T-helper 2 cell treated with Interferon-gamma antibody and Interleukin-4, amounts not matched to agents 5 μg/mL and 100 μg/mL, for 36 hours (primary cell): ENCODE measurements at places on chromosomes 2 and 18.

DNA sequence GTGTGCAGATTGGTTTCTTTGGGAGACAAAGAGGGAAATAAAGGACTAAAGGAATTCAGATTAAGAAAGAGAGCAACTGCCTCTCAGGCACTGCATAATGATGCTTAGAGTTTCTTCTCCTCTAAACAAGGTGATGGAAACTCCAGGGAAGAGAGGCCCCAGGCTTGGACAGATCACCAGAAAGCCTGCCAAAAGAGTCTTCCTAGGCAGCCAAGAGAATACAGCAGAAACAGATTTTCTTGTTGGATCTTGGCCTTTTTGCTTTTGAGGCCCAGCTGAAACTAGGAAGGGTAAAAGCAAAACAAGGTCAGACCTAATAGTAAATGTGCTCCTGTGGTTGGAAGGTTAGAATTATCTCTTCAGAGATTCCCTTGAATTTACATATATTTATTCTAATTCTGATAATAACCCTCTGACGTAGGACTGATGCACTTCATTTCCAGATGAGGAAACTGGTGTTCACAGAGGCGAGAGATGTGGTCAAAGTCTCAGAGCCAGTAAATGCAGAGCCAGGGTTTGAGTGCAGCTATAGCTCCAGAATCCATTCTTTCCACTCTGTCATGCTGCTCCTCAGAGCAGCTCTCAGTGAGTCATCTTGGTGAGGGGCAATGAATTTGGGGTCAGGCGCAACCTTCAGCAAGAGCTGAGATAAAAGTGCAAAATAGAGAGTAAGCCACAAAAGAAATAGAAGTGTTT, 142.3 kb upstream of the FBXO11 start:
- DNase-seq, result no peak

DNA sequence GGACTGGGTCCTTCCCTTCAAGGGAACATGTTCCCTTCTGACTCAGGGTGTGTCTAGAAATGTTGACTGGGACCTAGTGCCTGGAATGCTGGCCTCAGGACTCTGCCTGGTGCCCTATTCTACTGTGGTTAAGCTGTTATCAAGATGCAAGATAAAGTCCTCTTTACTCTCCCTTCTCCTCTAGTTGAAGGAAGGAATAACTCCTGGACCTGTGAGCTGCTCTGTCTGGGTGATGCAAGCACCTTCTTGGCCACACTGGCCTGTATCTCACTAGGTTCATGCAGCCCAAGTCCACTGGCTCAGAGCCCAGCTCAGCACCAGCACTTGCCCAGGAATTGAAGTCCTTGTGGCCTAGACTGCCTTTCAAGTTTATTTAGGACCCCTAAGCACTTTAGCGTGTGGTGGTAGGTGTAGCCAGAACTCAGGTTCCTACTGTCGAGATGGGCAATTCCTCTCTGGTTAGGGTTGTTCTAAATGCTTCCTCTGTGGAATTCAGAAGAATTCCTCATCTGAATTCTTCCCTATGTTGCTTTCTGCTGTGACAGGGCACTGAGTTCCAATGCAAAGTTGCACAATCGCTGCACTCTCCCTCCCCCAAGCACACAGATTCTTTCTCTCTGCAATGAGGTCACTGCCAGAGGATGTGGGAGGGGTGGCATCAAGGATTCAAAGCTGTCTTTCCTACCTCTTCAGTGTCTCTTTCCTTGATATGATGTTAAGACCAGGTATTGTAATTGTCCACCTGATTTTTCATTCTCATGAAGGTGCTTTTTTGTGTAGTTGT, 54.7 kb downstream of the VWC2L start:
- no peak for DNase-seq

DNA sequence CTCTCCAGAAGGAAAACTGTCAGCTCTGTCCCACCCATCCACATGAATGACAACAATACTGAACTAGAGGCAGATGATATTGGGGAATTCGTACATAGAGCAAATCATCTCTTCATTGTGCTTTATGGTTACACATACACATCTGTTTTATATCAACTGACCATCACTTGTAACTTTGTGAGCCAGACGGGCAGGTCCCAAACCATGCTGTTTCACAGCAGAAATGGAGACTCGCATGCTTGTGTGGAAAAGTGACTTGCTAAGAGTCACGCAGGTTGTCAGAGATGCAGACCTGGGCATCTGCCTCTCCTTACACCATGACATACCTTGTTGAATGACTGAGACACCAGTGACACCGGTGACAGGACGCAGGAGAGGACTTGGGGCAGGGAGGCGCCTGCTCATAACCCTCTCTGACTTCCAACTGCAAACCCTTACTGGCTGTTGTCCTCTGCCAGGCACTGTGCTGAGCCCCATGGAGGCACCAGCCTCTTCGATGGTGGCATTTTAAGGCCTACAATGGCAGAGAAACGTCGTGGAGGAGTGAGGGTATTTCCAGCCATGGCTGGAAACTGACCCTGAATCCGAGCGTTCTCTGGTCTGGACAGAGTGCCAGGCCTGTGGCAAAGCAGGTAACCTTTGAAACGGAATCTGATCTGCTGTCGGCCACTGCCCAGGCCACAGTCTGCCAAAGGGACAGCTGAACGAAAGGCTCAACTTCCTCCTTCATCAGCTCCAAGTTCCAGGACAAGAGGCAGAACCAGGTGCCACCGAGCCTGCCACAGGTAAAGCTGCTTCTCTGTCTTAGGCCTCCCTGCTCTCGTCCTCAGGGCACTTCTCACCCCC, 26.9 kb upstream of the ROCK2 start:
- no peak for DNase-seq

DNA sequence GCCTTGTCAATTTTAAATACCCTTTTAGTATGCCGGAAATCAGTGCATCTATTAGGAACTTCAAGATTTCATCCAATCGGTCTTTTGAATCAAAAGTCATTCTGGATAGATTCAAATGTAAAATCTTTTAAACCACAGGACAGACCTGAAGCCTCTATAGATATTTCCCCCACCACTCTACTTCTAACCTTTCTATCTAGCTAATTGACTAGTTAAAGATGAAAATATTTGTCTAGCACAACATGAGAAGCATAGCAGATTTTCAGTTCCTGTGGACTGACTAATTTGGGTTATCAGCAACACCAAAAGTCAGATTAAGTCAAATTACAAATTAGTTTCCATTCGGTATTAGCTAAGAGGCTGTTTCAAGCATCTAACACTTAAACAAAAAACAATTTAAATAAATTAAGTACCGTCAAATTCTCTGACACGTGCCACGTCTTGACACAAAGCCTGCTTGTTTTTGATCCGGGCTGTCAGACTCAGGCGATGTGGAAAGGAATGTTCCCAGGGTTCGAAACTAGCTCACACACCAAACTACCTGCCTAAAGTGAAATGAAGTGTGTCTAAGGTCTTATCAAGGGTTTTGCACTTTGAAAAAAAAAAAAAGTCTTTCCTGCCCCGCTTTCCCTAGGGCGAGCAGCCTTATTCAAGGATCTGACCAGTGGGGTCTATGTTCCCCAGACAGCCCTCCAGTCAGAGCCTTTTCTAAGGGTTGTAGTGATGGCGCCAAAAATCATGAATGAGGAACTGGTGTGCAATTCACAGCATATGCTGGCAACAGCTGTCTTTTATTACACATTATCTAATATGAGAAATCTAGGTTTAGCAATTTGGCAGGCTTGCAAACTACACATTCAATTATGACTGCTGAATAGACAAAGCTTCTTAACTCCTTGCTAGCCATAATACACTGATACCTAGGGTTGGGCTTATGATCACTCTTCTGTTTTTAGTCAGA, 4.7 kb downstream of the CYTIP start:
- no peak for DNase-seq

GRCh38 chr2:54704688-54705605, 18.5 kb upstream of the EML6 start:
- DNase-seq, result no peak

DNA sequence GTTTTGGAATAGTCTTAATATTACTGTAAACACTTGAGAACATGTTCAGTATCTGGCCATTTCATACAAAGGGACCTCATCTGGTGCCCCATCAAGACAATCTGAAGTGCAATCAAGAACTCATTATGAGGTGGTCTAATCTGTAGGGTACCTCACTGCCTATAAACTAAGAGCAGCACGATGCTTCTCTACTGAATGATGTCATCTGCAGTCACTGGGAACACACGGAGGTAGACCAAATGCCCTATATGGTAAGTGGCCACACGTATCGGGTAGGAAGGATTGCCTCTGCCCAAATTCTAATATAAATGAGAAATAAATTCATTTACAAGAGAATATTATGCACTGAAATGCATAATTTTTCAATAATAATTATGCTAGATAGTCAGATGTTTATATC, 90.4 kb downstream of the SLC8A1 start:
- no peak for DNase-seq

GRCh38 chr2:134011936-134012586, 241.8 kb upstream of the MGAT5 start:
- DNase-seq, result no peak

DNA sequence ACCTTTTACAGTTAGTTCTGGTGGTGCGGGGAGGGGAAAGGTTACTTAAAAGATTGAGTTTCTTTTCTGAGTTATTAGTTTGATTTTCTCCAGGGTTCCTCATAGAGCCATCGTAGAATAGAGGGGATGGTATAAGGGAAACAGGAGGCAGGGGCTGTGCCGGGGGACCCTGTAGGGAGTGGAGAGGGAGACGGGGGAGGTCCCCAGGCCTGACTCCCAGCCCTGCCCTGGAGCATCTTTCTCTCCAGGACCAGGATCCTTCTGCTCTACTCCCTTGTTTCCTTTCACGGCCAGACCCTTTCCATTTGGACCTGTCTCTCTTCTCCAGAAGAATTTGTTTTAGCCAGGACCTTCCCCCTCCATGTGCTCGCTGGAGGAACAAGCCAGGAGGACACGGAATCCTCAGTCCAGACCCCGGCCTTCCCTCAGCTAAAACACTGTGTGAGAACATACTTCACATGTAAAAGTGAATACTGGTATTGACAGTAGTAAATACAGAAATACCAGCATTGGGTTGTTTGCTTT, 35.4 kb downstream of the DGKD start:
- no peak for DNase-seq

DNA sequence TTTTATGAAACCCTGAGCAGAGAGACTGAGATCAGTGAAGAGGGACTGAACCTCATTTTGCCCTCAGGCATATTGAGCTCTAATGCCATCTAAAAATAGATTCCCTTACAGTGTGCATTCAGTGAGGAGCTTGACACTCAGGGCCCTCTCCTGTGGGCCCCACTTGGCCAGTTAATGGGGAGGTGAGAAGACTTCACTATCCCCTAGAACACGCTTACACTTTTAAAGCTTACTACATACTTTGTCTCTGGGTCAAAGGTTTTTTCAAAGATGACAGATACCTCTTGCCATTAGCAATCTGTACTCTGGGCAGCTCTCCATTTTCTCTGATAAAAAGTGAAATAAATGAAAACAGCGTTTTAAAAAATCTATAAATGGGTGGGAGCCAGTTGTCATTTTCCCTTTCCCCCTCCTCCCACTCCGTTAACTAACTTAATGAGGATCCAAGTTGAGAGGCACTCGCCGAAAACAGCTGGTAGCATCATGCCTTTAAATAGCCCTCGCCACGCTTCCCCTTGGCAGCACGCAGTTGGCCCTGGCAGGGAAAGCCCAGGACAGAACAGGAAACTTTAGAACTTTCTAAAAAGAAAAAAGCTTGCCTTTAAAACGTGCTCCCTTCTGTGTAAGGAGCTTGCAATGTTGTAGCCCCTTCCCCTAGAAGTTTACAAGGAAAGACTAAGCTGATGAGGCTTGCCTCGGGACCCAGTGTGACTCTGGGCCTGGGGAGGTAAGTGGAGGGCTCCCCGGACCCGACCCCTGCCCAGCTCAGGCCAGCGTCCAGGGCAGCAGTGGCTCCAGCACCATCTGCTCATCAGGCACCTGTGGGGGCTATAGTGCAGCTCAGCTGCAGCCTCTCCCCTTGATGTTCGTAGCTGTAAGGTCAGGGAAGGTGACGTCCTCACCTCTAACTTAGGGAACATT, 58.8 kb upstream of the FOSL2 start:
- no peak for DNase-seq

DNA sequence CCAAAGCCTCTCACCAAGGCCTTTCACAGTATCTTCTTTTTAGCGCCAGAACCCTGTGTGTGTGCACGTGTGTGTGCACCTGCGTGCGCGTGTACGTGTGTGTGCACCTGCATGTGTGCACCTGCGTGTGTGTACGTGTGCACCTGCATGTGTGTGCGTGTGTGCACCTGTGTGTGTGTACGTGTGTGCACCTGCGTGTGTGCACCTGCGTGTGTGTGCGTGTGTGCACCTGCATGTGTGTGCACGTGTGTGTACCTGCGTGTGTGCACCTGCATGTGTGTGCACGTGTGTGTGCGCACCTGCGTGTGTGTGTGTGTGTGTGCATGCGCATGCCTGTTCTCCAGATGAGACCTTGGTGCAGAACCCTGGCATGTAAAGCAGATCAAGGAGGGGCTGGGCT, 131.4 kb upstream of the HDAC4 start:
- DNase-seq, result no peak

DNA sequence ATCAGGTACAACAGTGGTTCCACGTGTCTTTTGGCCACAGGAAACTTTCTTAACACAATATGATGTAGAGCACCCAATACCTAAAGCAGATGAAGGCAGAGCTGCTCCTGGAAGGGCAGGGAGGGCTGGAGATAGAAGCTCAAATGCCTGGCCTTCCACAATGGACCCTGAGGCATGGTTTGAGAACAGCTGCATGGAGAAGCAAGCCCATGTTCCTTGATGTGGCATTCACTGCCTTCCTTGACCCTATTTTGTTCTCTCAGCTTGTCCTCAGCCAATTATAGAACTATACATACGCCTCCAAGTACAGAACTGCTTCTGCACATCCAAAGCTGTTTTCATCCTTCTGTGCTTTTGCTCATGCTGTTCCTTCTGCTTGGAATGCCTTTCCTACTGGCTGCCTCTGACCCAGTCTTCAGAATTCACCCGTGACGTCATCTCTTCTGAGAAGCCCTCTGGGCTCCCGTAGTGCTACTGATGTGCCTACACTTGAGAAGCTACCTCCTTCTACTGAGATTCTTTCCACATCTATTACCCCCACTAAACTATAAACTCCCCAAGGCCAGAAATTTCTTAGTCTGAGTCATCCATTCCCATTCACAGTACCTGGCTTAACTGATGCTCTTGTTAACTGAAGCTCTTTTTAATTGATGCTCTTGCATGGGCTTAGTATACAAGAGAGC, 69.9 kb downstream of the CHRNA1 start:
- no peak for DNase-seq

- DNase-seq, result no peak
Measured at GRCh38 chr2:182115258-182115657, 129.6 kb downstream of the PPP1R1C start.

- DNase-seq, result no peak
Measured at GRCh38 chr18:47984991-47985390, 54.5 kb upstream of the SMAD2 start.

DNA sequence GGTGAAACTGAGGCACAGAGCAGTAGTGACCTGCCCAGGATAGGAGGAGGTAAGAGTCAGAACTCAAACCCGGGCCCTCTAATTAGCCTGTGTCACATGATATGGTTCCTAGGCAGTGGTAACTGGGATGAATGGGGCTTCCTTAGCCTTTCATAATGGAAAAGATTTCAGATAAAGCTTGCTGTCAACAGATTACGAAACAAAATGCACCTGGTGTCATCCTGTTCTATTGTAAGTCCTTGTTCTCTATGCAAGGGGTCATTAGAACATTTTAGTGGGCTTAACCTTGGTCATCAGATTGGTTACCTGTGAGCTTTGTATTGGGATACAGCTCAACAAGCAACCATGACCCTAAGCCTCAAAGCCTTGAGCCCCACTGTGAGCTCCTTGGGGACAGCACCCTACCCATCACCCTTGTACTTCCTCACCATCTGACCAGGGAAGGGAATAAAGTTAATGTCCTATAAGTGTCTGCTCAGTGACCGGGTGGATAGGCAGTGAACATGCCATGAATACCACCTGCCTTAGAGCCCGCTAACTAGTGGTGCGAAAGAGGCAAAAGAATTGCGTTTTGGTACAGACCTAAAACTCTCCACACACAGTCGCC, 70.3 kb upstream of the RMDN2 start:
- DNase-seq, result no peak
